T-helper 17 cell (primary cell): ENCODE measurements at places on chromosomes 6 and 20.
A peak's percentile ranks its signal among the peaks of the same experiment; 100 is the strongest.

- no peak for DNase-seq
Observed at GRCh38 chr6:5351552-5352210, 90.4 kb downstream of the FARS2 start.

DNA sequence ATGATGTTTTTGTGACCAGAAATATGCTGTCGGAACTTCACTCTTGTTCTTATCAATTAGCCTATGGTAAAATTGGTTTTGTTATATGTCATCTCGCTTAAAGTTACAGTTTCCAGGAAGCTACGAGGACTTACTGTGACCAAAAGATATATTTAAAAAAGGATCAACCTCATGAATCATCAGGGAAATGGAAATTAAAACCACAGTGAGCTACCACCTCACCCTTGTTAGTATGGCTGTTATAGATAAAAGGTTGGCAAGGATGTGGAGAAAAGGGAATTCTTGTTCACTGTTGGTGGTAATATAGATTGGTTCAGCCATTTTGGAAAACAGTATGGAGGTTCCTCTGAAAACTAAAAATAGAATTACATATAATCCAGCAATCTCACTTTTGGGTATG is 14.3 kb upstream of the INSM1 start:
- DNase-seq = no peak

DNA sequence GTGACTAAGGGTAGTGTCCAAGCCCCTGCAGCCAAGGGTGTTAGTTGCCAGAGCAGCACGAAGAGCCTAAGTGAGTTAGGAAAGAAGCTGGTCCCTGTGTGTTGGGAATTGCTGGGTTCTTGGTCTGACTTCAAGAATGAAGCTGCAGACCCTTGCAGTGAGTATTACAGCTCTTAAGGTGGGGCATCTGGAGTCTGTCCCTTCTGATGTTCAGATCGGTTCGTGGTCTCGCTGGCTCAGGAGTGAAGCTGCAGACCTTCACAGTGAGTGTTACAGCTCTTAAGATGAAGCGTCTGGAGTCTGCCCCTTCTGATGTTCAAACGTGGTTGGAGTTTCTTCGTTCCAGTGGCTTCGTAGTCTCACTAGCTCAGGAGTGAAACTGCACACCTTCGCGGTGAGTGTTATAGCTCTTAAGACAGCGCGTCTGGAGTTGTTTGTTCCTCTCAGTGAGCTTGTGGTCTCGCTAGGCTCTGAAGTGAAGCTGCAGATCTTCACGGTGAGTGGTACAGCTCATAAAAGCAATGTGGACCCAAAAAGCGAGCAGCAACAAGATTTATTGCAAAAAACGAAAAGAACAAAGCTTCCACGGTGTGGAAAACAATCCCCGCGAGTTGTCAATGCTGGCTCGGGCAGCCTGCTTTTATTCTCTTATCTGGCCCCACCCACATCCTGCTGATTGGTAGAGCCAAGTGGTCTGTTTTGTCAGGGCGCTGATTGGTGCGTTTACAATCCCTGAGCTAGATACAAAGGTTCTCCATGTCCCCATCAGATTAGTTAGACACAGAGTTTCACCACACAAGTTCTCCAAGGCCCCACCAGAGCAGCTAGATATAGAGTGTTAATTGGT is 31.8 kb downstream of the PXDC1 start:
- no peak for DNase-seq

GRCh38 chr6:166405386-166405785 is 22.6 kb upstream of the MPC1 start:
- DNase-seq = no peak

DNA sequence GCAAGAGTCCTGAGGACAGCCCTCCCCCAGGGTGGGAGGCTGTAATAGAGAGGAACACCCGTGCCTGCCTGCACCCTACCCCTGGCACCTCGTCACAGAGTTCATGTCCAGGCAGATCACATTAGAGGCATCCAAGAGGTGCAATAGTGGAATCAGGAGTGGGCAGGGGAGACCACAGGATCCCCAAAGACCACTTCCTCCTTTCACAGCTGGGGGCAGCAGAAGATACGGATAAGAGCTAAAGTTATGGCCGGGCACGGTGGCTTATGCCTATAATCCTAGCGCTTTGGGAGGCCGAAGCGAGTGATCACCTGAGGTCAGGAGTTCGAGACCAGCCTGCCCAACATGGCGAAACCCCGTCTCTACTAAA is 1.5 kb upstream of the CAPN11 start:
- no peak for DNase-seq

DNA sequence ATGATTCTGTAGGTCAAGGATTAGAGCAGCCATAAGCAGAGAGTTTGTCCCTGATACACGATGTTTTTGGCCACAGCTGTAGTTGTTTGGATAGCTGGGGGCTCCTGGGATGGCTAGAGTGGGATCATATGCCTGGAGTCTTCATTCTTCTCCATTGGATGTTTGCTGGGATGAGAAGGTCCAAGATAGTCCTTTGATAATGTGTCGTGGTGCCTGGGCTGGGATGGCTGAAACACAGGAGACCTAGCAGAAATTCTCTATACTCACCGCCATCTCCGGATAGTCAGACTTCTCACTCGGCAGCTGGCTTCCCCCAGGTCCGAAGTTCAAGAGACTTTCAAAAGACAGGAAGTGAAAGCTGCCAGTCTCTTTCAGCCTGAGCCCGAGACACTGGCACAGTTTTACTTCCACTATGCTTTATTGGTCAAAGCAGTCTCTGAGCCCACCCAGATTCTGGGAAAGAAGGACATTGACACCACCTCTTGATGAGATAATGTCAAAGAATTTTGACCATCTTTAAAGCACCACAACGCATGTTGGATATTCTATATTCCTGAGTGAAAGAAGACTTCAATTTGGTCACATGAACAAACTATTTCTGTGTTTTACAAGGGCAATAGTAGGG is 16.0 kb downstream of the MARCKS start:
- DNase-seq = no peak

GRCh38 chr6:168370310-168370991 is 50.9 kb upstream of the DACT2 start:
- DNase-seq = peak; percentile 28

DNA sequence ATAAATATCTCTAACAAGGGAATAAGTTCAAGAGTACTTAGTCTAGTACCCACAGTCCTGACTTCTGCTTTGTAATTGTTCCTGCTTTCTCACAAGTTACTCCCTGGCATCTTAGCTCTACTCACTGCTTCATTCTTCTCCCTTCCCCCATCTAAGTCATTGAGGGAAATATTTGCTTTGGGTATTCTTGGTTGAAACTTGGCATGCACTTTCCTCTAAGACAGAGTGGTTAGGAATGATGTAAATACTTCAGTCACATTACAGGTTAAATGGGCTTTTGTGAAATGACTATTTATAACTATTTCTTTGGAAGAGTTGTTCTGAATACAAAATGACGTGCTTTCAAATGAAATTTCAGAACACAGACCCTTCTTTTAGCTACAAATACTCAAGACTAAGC is 67.7 kb upstream of the PLEKHG1 start:
- no peak for DNase-seq

GRCh38 chr6:155154158-155154830 is 109.5 kb upstream of the CLDN20 start:
- DNase-seq = no peak

DNA sequence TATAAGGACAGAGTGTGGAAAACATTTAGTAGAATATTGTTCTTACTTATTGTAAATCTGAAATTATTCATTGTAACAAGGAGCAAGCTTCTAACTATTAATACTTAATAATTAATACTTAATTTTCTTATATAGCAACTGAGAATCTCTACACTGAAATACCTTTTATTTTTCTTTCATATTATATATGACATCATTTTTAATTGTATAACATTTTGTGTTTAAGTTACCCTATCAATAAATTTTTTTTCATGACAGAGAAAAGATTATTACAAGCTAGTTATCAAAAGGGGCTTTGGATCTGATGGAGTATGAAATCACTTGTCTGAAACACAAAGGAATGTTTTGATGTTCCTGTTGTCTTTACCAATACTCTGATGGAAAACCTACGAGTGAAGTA is 72.2 kb upstream of the CNKSR3 start:
- DNase-seq = no peak

DNA sequence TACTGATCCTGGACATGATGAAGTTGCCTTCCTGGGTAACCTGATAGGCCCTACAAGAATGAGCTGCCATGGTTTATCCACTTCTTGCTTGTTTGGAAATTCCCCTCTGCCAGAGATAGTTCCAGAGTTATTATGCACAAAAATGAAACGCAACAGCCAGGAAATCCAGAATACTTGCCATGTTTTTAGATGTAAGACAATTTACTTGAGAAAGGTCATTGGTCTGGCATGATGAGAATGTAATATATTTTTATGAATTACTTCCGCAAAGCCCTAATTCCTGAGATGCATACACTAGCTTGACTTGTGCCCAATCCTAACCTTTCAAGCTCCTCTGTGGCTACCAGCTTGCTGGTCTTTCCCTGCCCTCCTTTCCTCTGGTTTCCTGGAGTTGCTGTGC is 27.9 kb upstream of the NT5E start:
- DNase-seq = no peak

GRCh38 chr6:105680131-105680530 is 277.2 kb upstream of the PREP start:
- DNase-seq = no peak

DNA sequence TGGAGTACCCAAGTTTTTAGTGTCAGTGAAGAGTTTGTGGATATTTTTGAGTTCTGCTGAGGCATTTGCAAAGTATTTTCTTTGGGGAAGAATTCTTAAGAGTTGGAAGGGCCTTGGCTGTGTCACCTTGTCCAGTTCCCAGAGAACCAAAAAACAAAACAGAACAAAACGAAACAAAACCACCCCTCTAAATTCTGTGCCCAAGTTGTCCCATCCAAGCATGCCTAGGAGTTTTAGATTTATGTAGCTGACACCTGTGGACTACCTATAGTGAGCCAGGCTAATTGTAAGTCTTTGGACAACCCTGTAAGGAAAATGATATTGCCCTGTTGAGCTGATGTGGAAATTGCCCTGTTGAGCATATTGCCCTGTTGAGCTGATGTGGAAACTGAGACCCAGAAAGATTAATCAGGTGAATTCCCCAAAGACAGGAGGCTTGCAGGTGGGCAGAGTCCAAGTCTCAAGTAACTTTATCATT is 1.0 kb upstream of the ECI2 start:
- no peak for DNase-seq

- no peak for DNase-seq
Observed at GRCh38 chr6:21935561-21936028, 342.0 kb downstream of the SOX4 start.

DNA sequence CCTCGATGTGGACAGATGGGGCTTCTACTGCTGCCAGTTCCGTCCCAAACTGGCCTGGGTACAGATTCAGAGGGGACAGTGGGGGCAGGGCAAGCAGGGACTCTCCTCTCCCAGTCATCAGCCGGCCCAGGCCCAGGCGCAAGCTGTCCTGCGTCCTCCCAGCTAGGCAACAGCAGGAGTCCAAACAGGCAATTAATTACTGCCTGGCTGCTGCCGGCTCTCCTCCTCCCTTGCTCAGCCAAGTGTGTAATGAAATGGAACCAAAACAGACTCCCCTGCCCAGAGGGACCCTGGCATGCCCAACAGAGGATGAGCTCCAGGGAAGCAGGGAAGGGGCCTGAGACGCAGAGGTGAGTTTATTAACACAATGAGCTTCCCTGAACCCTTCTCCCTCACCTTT is 17.8 kb upstream of the SLC32A1 start:
- DNase-seq = no peak

DNA sequence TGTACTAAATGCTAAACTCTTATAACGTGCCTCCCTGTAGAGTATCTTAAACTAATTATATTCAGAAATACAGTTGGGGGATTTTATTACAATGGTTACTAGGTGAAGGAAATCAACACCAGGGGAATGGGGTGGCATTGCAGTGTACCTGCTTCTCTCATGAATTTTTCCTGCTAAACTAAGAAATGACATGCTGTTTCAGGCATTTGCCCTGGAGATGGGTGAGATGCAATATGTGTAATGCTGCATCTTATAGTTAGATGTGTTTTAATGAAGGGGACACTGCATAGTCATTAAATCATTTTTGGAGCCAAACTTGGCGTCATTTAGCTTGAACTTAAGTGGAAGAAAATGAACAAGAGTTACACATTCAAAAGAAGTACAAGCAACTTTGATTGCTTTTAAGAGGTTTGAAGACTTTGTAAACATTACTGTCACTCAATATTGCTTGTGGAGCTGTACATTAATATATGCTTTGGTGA is 4.3 kb downstream of the EYA4 start:
- DNase-seq = no peak

GRCh38 chr6:36207155-36207554 is 10.6 kb downstream of the BRPF3 start:
- DNase-seq = no peak

- DNase-seq = peak; percentile 44
Observed at GRCh38 chr6:7137335-7138045, 29.7 kb downstream of the RREB1 start.

DNA sequence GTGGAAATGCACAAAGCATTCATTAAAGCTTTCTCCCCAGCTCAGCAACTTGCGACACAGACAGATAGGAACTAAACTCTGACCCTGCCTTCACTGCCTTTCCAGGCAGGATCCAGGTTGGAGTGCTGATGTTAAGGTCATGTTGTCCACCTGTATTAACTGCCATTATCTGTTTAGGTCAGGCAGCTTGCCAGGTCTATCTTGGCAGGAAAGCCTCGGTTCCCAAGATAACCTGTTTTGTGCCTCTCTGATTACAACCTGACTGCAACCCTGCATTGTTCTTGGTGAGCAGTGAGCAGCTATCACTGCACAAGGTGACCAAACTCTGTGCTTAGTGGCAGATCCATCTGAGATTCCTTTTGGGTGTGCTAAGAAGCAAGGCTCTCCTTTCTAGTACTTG is 23.2 kb upstream of the ELOVL2 start:
- no peak for DNase-seq

DNA sequence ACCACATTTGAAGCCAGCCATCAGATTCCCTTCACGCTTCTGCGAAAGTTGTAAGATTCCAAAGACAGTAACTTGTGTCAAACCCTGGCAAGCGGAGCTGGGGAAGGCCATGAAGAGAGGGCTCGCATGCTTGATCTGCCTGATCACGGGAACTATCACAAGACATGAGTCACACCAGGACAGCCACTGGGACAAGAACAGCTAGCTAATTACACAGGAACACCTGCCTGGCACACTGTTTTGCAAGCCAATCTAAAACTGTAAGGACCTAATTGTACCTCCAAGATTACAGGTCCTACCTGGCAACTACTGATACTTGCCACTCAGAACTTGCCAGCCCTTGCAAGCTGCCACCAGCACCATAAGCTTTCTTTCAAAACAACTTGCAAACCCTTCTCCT is 289.3 kb downstream of the KIF16B start:
- DNase-seq = no peak

GRCh38 chr6:111662072-111662793 is 56.6 kb upstream of the TRAF3IP2 start:
- DNase-seq = no peak

- DNase-seq = no peak
Observed at GRCh38 chr6:98037571-98037970, 754.6 kb upstream of the MMS22L start.

GRCh38 chr6:8139451-8139850 is 37.1 kb upstream of the EEF1E1 start:
- DNase-seq = no peak

DNA sequence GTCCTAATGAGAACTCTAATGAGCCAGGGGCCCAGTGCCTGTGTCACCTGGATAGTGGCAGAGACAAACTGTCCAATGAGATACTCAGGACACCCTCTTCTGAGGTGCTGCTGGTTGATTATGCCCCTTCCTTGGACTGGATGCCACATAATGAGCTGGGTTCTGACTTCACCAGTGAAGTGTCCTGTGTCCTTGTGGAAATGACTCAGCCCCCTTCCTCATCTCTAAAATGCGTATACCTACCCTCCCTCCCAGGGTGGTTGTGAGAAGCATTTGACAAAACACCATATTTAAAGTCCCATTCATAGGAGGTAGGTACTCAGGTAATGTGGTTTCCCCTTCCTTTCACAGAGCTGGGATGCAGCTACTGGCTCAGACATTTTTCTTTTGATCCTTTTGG is 28.4 kb upstream of the RNF24 start:
- no peak for DNase-seq
